Kidney glomerular epithelial cell (primary cell): ENCODE measurements at places on chromosomes 6 and 20.

GRCh38 chr6:32096394-32097258, 12.5 kb downstream of the TNXB start:
- DNase-seq: no peak

DNA sequence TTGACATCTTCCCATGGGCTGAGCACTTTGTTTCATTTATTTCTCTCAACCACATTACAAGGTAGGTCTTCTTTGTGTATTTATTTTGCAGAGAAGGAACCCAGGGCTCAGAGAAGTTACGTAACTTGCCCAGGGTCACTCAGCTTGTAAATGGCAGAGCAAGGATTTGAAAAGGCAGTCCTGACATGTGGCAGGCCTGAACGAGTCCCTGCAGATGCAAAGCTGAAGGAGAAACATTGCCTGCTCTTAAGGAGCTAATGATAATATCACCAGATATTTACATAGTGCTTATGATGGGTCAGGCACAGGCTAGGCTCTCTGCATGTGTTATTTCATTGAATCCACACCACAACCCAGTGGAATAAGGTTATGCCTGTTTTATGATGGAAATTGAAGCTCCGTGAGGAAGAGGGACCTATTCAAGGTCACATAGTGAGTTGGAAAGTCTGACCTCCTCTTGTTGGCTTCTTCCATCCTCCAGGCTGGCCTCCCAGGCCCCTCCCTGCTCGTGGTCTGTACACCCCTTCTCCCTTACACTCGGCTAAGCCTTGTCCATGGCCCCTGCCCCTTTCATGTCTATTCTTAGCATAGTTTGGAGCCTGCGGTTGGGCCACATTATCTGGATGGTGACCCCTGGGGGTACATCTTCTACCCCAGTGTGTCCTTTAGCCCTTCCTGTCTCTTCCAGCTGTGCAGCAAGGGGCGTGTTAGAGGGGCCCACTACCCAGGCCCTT, 12.5 kb downstream of the MYH7B start:
- DNase-seq: no peak

GRCh38 chr6:157563611-157564284, 182.8 kb downstream of the ZDHHC14 start:
- no peak for DNase-seq

DNA sequence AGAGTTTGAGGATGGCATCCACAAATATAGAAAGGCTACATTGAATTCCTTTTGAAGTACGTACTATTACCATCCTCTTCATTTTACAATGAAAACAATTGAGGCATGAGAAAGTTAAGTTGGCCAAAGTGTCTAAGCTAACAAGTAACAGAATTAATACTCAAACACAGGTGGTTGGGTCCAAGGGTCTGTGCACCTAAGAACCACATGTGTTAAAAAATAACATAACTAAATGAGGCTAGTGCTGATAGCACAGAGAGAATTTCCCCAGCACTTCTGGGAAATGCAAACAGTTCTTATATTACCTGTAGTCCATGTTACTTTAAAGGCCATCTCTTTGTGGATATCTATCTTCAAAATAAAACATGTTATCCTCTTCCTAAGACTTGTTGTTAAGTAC, 10.5 kb upstream of the KHDRBS2 start:
- DNase-seq: no peak

DNA sequence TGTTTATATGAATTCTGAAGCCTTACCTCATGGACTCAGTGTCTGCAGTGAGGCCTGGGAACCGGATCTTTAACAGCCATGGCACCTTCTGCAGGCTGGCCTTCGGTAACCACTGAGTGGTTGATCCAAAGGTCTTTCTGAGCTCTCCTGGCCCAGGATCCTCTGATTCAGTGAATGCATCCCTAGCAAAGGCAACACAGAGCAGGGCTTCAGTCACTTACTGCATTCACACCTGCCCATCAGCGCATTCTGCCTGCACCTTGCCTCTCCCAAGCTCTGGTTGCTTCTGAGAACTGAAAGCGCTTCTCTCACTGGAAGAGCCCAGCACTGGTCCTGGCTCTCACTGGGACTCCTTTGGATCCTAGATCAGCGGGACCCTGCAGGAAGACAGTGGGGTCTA, 8.4 kb upstream of the CST9 start:
- no peak for DNase-seq

DNA sequence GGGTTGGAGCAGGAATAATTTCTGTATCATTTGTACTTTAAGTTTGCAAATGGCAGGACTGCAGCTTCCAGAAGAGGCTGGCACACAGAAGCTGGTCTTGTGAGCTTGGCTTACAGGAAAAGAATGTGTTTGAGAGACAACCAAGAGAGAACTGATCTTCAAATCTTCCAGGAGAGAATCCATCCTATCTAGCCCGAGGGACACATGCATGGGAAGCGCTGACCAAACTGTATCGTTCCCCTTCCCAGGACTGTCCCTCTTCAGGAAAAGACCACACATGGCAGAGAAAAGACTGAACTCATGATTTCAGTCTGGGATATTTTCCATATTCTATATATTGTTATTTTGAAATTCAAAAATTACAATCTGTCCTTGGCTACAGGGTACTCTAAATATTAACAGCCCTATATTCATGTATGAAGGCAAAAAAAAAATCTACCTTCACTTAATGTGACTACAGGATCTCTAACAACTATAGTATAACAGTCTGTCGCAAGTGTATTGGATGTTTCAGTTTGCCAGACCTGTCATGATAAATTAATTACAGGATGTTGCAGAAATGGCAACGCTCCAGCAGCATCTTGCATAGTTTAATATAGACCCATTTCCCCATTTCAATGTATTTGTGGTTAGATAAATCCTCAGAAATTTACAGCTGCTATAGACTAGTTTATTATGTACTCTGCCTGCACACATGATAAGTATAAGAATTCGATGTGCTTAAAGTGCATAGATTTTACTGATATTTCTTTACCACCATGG, 99.4 kb downstream of the MYB start:
- no peak for DNase-seq

DNA sequence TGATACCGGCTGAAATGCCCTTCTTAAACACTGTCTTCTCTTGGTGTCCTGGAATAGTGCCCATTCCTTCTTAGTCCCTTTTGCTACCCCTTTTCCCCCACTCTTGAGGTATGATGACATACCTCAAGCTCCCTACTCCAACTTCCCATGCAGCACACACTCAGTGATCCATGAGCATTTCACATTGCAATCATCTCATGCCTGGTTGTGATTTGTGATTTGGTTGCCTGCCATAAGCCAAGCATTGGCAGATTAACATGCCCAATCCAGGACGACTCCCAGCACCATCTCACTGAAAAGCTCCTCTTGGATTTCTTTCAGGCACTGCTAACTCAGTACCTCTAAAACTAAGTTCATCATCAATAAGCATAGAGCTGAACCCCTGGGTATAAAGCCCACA, 14.7 kb upstream of the PTPRA start:
- DNase-seq: no peak

GRCh38 chr20:18773566-18773965, 40.0 kb upstream of the SCP2D1 start:
- no peak for DNase-seq
